ENCODE measurements at places on chromosomes 6 and 20. TPM values are rescaled to one million over a fixed set of nuclear protein-coding genes. Genes with fewer than 3 reads are reported as not detected.
A peak's percentile ranks its signal among the peaks of the same experiment; 100 is the strongest.

GRCh38 chr20:24862606-24863005 lies 86.5 kb upstream of the CST7 start:
- no peak for DNase-seq
- peaks cover 8% of the 10 kb centered on the region for H3K4me1 ChIP-seq
- no peak overlapping the region for H3K27ac ChIP-seq
- no peak overlapping the region for H3K4me3 ChIP-seq

The RBM24 gene
- 10.8 TPM for total RNA-seq

- no peak overlapping the region for H3K27ac ChIP-seq
- H3K36me3 ChIP-seq = no peaks in the 10 kb centered on the region
- H3K4me3 ChIP-seq = no peak overlapping the region
Observed at GRCh38 chr20:12555369-12555768, 453.4 kb upstream of the SPTLC3 start.

The SLC9A8 gene
- 6.2 TPM for total RNA-seq

DNA sequence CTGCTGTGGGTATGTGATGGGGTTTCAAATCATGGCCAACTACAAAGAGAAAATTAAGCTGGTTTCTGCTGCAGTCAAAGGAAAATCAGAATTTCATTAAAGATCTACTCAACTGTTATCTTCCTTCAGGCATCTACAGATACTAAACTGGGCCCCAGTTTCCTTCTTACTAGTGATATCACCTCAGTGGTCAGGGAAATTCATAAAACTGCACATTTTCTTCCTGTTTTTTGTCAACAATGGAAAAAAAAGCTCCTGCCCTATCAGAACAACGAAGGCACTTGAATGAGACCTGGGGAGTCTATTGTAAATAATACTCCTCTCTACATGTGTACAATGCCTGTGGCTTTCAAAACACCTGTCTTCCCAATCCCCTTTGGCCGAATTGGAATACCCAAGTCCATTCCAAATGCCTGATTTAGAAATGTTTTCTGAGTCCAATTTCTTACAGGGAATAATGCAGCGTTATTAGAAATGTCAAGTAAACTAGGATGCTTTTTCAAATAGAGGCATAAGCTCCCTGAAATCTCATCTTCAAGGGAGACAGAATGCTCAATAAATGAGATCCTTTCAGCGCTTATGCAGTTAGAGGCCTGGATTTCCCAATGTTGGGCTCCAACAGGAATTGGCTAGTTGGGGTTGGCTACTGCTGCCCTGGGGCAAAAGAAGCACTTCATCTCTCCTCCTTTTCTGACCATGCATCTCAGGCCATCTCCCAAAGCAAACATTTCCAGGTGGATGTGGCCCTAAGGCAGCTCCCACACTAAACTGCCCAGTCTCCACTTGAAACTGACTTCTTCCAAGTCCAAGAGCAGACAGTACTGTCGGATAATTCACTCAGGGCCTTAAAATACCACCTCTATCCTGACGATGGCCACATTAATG lies 143.3 kb downstream of the NFATC2 start:
- no peaks in the 10 kb centered on the region for H3K36me3 ChIP-seq
- H3K4me1 ChIP-seq = peaks cover 6% of the 10 kb centered on the region
- no peak for DNase-seq
- no peak overlapping the region for H3K4me3 ChIP-seq
- no peak overlapping the region for H3K27ac ChIP-seq

DNA sequence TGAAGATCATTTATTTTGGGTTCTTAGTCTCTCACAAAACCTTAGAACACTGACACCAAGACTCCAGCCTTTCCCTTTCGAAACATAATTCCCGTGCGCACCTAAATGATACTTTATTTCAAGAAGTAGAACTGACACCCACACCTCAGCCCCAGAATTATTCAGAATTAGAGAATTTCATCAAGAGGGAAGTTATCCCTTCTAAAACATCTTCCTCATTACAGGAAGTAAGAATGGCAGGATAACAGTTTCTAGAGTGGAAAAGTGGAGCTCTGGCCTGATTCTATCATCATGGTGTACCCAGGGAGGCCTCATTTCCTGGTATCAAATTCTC lies 1.4 kb upstream of the SRXN1 start:
- H3K4me3 ChIP-seq = no peak overlapping the region
- H3K27ac ChIP-seq = no peak overlapping the region
- H3K36me3 ChIP-seq = peaks cover 11% of the 10 kb centered on the region
- no peak for DNase-seq
- H3K27me3 ChIP-seq = no peaks in the 10 kb centered on the region

The PLN gene
- not detected for total RNA-seq

- H3K27ac ChIP-seq = no peak overlapping the region
- no peaks in the 10 kb centered on the region for H3K27me3 ChIP-seq
- peak; percentile 14 for DNase-seq
- H3K36me3 ChIP-seq = peaks cover 2% of the 10 kb centered on the region
- no peak overlapping the region for H3K4me3 ChIP-seq
Observed at GRCh38 chr20:37376324-37376723, 30.4 kb downstream of the SRC start.

The BMP5 gene
- total RNA-seq = not detected

The IRF4 gene
- total RNA-seq = 0.05 TPM

DNA sequence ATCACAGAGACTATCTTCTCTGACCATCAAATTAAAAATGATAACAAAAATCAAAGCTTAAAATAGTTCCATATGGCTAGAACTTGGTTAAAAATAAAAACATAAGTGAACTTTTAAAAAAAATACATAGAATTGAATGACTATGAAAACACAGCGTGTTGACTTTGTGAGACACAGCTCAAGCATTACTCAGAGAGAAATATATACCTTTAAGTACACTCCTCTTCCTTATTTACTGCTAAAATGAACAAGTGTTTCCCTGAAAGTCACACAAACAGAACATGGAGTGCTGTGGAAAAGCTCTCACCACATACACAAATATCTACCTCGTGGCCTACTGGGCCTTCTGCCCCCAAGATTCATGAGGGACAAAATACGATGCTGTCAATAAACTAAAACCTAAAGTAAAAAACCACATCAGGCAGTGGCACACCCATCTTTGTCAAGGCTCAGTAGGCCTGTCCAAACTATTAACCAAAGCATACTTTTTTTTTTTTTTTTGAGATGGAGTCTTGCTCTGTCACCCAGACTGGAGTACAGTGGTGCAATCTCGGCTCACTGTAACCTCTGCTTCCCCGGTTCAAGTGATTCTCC lies 7.5 kb downstream of the FAXC start:
- no peaks in the 10 kb centered on the region for H3K36me3 ChIP-seq
- no peak overlapping the region for H3K4me3 ChIP-seq
- peak overlapping the region; percentile 52 for H3K27ac ChIP-seq
- H3K27me3 ChIP-seq = no peaks in the 10 kb centered on the region
- DNase-seq = no peak

The GTSF1L gene
- not detected for total RNA-seq

The COQ3 gene
- total RNA-seq = 3.7 TPM

The ZNF165 gene
- total RNA-seq = 0.26 TPM

The CTCFL gene
- not detected for total RNA-seq

GRCh38 chr6:7311917-7312615 lies 933 bp downstream of the SSR1 start:
- H3K27ac ChIP-seq = peak overlapping the region; percentile 96
- H3K27me3 ChIP-seq = no peaks in the 10 kb centered on the region
- H3K4me1 ChIP-seq = peaks cover 52% of the 10 kb centered on the region

GRCh38 chr6:3357678-3358077 lies 98.9 kb downstream of the PSMG4 start:
- no peak overlapping the region for H3K27ac ChIP-seq
- DNase-seq = no peak
- peaks cover 3% of the 10 kb centered on the region for H3K36me3 ChIP-seq
- no peak overlapping the region for H3K4me3 ChIP-seq

The FOXF2 gene
- not detected for total RNA-seq

- no peak overlapping the region for H3K4me3 ChIP-seq
- H3K4me1 ChIP-seq = peaks cover 29% of the 10 kb centered on the region
- DNase-seq = no peak
- H3K27me3 ChIP-seq = no peaks in the 10 kb centered on the region
- peak overlapping the region; percentile 27 for H3K27ac ChIP-seq
Observed at GRCh38 chr20:50548396-50548795, 38.2 kb downstream of the PTPN1 start.

The ULBP3 gene
- total RNA-seq = 6.1 TPM

DNA sequence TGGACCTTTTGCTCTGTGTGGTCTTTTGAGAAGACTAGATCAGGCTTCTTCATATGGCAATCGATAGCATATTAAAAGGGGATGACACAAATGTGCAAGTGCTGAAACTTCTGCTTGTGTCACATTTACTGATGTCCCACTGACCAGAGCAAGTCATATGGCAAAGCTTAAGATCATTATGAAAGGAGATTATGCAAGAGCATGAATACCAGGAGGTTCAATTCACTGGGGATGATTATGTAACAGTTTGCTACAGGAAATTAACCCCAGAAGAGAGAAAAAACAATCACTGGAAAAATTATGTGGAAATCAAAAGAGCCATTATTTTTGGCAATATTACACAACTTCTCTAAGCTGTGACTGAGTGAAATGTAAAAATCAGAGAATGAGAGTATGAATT lies 13.7 kb upstream of the PRDM13 start:
- no peak overlapping the region for H3K27ac ChIP-seq
- H3K36me3 ChIP-seq = peaks cover 2% of the 10 kb centered on the region
- no peak for DNase-seq
- peaks cover 83% of the 10 kb centered on the region for H3K27me3 ChIP-seq
- H3K4me1 ChIP-seq = peaks cover 19% of the 10 kb centered on the region
- no peak overlapping the region for H3K4me3 ChIP-seq

The MYCT1 gene
- not detected for total RNA-seq

DNA sequence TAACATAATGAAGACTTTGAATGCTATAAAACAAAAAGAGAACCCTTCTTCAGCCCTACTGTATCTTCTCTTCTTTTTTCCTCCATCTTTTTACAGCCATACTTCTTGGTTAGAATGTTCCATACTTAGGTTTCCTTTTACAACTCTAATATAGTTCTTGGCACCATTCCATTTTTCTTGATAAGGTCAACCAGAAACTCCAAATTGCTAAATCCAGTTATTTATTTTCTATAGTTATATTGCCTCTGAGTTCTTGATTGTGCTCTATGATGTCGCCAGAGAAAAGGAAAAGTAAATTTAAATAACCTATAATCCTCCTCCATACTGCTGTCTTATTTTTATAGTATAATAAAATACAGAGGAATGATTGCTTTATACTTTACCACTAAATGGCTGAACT lies 26.7 kb upstream of the COL10A1 start:
- no peak overlapping the region for H3K27ac ChIP-seq
- H3K36me3 ChIP-seq = no peaks in the 10 kb centered on the region
- H3K4me1 ChIP-seq = peaks cover 5% of the 10 kb centered on the region
- no peaks in the 10 kb centered on the region for H3K27me3 ChIP-seq
- no peak for DNase-seq

DNA sequence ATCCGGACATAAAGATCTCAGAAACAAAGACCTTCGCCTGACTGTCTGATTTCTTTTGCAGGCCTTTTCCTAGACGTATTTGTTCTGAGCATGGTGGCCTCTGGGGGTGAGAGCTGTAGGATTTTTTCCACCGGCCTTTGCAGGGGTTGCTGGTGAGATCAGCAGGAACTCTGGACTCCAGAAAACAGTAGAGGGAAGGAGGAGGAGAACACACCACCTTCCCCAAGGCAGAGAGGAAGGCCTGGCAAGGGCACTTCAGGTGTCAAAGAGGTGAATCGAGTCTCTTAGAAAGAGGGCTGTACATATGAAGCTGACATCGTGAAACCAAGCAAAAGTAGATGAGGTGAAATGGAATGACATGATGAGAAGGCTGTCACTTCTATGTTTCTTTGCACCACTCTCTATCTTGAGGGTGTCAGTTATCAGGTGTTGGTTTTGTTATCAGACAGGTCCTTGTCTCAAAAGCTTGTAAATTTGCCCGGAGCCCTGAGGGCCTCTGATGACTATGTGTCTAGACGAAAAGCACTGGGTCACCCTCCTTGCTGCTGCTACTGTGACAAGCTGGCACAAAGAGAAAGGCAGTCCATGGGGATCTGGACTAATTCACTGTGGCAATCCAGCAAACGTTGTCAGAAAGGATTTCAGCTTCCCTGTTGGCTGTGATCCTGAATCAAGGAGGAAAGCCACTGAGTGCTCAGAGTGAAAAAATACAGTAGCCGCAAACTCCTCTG lies 91.3 kb upstream of the MAP3K7 start:
- no peaks in the 10 kb centered on the region for H3K4me1 ChIP-seq
- H3K27ac ChIP-seq = no peak overlapping the region
- DNase-seq = no peak
- H3K4me3 ChIP-seq = no peak overlapping the region
- H3K36me3 ChIP-seq = no peaks in the 10 kb centered on the region
- peaks cover 31% of the 10 kb centered on the region for H3K27me3 ChIP-seq

DNA sequence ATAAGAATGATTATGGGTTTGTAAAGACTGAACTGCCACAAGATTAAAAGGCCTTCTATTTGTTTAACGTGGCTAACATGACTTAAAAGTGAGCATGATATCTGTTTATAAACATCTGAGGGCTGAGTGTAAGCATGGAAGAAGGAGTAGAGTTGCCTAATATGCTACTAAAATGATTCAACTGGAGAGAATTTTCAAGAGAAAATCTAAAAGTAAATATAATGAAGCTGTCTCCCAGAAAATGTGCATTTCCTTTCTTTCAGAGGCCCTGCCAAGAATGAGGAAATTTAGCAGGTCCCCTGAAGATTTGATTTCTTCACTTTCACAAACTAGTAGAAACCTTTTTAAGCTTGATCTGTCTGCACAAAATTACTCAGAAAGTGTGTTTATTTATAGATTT lies 4.2 kb upstream of the EYA4 start:
- H3K36me3 ChIP-seq = peaks cover 4% of the 10 kb centered on the region
- DNase-seq = no peak
- peaks cover 15% of the 10 kb centered on the region for H3K4me1 ChIP-seq
- H3K27me3 ChIP-seq = peaks cover 3% of the 10 kb centered on the region
- no peak overlapping the region for H3K4me3 ChIP-seq

The DEFB124 gene
- total RNA-seq = not detected

GRCh38 chr6:22153384-22154158 lies 143.3 kb downstream of the PRL start:
- H3K27me3 ChIP-seq = no peaks in the 10 kb centered on the region
- H3K4me3 ChIP-seq = no peak overlapping the region
- peaks cover 35% of the 10 kb centered on the region for H3K4me1 ChIP-seq
- H3K36me3 ChIP-seq = no peaks in the 10 kb centered on the region

DNA sequence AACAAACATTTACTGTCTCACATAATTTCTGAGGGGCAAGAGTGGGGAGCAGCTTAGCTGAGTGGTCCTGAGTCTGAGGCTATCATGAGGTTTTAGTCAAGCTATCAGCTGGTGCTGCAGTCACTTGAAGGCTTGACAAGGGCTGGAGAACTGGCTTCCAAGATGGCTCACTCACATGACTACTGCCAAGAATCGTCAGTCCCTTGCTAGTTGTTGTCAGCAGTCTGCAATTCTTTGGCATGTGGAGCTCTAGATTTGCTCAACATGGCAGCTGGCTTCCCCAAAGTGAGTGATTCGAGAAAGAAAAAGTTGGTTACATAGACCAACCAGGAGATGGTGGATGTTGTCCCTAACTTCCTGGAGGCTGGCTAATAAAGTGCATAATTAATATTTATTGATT lies 2.8 kb upstream of the LRRC1 start:
- H3K36me3 ChIP-seq = peaks cover 5% of the 10 kb centered on the region
- H3K27ac ChIP-seq = no peak overlapping the region
- no peaks in the 10 kb centered on the region for H3K27me3 ChIP-seq
- DNase-seq = no peak
- peaks cover 27% of the 10 kb centered on the region for H3K4me1 ChIP-seq
- no peak overlapping the region for H3K4me3 ChIP-seq

- peaks cover 3% of the 10 kb centered on the region for H3K4me1 ChIP-seq
Observed at GRCh38 chr6:159252955-159253508, 83.8 kb downstream of the FNDC1 start.

Data from chondrocyte (in vitro differentiated cells).